Activated CD4-positive, alpha-beta T cell treated with anti-CD3 and anti-CD28 coated beads, Interleukin-2, amount 10 ng/mL, durations not matched to agents 24 days and 14 days (primary cell): ENCODE measurements at places on chromosomes 16 and 17. TPM values are rescaled to one million over a fixed set of nuclear protein-coding genes. Genes with fewer than 3 reads are reported as not detected.

DNA sequence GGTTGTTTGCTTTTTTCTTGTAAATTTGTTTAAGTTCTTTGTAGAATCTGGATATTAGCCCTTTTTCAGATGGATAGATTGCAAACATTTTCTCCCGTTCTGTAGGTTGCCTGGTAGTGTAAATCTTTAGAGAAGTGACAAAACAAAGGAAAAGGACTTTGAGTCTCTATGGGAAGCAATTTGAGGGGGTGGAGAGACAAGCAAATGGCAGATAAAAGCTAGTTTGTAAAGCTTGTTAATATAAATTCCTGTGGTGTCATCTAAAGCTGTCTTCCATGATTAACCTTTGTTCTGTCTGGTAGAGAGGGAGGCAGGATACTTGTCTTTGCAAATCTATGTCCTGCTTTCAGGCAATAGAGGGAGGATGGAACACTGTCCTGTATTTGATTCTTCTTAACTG is 40.6 kb upstream of the CACNG4 start:
- DNase-seq: no peak
- H3K27me3 ChIP-seq: peaks cover 26% of the 10 kb centered on the region
- no peaks in the 10 kb centered on the region for H3K4me1 ChIP-seq
- no peaks in the 10 kb centered on the region for H3K36me3 ChIP-seq

DNA sequence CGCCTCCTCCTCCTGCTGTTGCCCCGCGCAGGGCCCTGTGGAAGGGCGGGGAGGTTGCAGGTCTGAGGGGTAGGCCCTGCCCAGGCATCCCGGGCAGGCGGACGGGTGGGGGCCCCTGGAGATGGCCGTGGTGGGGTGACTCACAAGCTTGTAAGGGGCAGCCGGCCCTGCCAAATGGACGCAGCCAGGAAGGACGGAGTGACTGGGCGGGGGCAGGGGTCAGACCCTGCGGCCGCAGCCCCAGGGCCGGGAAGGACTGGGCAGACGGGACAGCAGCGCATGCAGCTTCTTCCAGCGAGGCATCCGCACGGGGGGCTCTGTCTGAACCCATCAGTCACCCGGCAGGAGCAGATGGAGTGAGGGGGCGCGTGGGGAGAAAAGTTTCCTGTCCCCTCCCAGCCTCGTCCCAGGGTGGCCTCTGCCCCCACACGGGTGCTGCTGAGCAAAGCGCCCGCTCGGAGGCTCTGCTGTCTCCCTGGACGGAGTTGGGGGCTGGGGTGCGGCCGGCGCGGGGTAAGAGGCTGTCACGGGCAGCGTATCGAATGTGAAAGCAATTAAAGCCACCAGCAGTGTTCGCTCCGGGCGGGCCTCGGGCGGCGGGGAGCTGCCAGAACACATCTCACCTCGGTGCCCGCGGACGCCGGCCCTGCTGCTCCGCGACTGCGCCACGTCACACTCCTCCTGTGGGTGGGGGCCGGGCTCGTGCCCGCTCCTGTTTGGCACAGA is 5.4 kb upstream of the PRR35 start:
- no peak for DNase-seq
- H3K4me3 ChIP-seq: no peak overlapping the region
- no peak overlapping the region for H3K27ac ChIP-seq

- H3K27ac ChIP-seq: no peak overlapping the region
- DNase-seq: no peak
- H3K4me1 ChIP-seq: peaks cover 3% of the 10 kb centered on the region
- no peak overlapping the region for H3K4me3 ChIP-seq
Measured at GRCh38 chr16:26787924-26788323, 278.8 kb upstream of the C16orf82 start.

GRCh38 chr17:47172696-47173565 is 16.2 kb downstream of the CDC27 start:
- H3K4me1 ChIP-seq: peaks cover 29% of the 10 kb centered on the region
- no peak for DNase-seq
- H3K27me3 ChIP-seq: no peaks in the 10 kb centered on the region
- no peak overlapping the region for H3K27ac ChIP-seq
- peaks cover 44% of the 10 kb centered on the region for H3K36me3 ChIP-seq

The ABCA8 gene
- total RNA-seq: not detected in 2 replicates
